ENCODE measurements at places on chromosomes 1 and 21. TPM values are rescaled to one million over a fixed set of nuclear protein-coding genes. Genes with fewer than 3 reads are reported as not detected.
A peak's percentile ranks its signal among the peaks of the same experiment; 100 is the strongest.

Gene ARHGEF16
- 1.00 TPM for total RNA-seq

Gene CSMD2
- 1.6 TPM for total RNA-seq

Gene IRF6
- total RNA-seq = 24.2 TPM

DNA sequence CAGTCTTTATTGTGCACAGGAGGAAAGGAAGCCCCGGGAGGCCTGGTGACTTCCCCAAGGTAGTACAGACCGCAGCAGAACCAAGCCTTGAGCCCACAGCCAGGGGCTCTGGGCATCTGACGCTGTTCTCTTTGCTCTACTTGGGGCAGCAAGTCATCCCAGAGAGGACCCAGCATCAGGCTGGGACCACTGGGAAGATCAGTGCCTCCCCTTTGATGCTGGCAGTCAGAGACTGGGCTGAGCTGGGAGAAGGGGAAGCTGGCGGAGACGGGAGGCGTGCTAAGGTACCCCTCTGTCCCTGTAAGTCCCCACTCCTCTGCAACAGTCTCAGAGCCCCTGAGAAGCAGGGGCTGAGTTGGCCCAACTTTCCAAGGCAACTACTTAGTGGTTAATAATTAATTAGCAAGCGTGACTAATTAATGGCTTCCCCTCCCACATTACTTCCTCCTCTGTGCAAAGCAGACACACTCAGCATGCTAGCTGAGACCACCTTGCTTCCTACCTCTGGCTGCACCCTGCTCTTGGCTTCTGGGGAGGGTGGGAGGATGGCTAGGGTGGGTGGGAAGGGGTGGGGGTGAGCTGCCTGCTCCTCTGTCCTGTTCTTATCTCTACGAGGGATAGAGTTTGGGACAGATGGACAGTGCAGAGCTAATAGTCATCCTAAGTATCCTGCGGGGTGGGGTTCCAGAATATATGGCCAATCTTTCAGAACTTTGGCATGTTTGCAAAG, 1.3 kb downstream of the INAVA start:
- H3K4me1 ChIP-seq = no peaks in the 10 kb centered on the region
- no peaks in the 10 kb centered on the region for H3K36me3 ChIP-seq
- H3K27me3 ChIP-seq = no peaks in the 10 kb centered on the region
- no peak overlapping the region for H3K4me3 ChIP-seq
- no peak for DNase-seq

DNA sequence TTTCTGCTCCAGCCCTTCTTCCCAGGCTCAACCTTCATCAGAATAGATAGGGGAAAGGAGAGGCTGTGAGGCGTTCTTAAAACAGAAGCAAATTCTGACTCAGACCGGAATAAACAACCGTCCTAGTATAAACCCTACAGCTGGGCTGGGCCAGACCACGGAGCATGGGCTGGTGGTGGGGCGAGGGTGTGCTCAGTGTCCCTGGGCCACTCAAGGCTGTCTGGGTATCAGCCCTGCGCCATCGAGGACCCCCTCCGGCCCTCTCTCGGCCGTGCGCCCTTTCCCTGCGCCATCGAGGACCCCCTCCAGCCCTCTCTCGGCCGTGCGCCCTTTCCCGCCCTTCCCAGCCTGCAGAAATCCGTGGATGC, 36.0 kb downstream of the CAPN2 start:
- peak overlapping the region; percentile 48 for H3K4me3 ChIP-seq
- no peaks in the 10 kb centered on the region for H3K36me3 ChIP-seq
- no peaks in the 10 kb centered on the region for H3K27me3 ChIP-seq
- DNase-seq = peak; percentile 37
- H3K27ac ChIP-seq = peak overlapping the region; percentile 63

- H3K27ac ChIP-seq = no peak overlapping the region
- DNase-seq = no peak
- H3K27me3 ChIP-seq = no peaks in the 10 kb centered on the region
- no peaks in the 10 kb centered on the region for H3K4me1 ChIP-seq
- H3K4me3 ChIP-seq = no peak overlapping the region
Measured at GRCh38 chr1:13918862-13919261, 218.9 kb downstream of the PRDM2 start.

- peak overlapping the region; percentile 64 for H3K4me3 ChIP-seq
- peaks cover 11% of the 10 kb centered on the region for H3K27me3 ChIP-seq
- peaks cover 9% of the 10 kb centered on the region for H3K4me1 ChIP-seq
Measured at GRCh38 chr1:998745-998994, 1.2 kb downstream of the HES4 start.

DNA sequence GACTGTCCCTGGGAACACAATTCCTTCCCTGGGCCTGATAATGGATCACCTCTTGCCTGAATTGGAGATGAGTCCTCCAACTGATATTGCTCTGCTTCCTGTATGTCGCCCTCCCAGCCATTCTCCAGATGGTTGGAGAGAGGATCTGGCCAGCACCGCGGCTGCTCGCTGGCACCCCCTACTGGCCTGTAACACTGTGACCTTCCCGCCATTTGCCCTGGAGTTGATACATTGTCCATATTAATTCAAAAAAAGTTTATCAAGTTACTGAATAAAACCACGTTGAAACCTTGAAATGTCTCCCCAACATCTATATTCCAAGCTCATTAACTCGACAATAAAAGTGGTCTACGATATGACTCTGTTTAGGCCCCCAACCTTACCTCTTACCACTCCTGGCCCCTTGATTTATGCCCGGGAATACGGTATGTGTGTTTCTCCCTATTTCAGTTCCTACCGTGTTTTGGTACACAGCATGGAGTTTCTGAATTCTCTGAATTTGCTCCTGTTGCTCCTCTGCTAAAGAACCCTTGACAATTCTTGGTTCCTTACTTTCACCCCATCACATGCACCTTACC, 241.8 kb upstream of the KIAA0040 start:
- DNase-seq = no peak
- no peak overlapping the region for H3K4me3 ChIP-seq
- no peaks in the 10 kb centered on the region for H3K36me3 ChIP-seq
- H3K4me1 ChIP-seq = no peaks in the 10 kb centered on the region

Gene NPR1
- 96.5 TPM for total RNA-seq

DNA sequence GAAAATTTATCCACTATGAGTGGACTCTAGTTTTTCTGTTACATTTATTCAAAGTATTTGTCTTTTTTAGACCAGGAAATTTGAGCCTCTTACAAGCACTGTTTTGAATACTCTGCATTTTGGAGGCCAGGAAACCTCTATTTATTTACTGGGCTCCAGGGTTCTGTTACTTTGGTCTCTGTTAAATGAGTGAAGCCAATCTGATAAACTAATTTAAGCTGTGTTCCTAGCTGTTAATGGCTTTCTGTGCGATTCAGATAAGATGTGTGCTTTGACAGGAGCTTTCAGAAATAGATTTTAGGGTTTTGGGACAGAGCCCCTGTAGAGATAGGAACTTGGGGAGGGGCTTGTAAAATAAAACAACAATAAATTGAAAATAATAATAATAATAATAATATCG, 23.9 kb downstream of the ACKR1 start:
- no peak overlapping the region for H3K4me3 ChIP-seq
- H3K4me1 ChIP-seq = no peaks in the 10 kb centered on the region
- no peak for DNase-seq

Gene LMOD1
- total RNA-seq = 25.6 TPM

Gene SYTL1
- total RNA-seq = 3.5 TPM

Gene RAD54L
- total RNA-seq = not detected

Gene PLA2G2F
- not detected for total RNA-seq

- H3K4me1 ChIP-seq = no peaks in the 10 kb centered on the region
- H3K27ac ChIP-seq = no peak within 1 kb of the TSS
- H3K4me3 ChIP-seq = peak within 1 kb of the TSS; percentile 44
- peak; percentile 77 for DNase-seq
Measured at GRCh38 chr1:240611619-240612480, at the start of gene GREM2. GREM2 (minus strand) TSS chr1:240612155; CDS start chr1:240493475, 118,680 bp downstream.

Gene FCRL2
- total RNA-seq = not detected

- DNase-seq = no peak
- no peaks in the 10 kb centered on the region for H3K36me3 ChIP-seq
- no peak overlapping the region for H3K27ac ChIP-seq
- H3K4me1 ChIP-seq = no peaks in the 10 kb centered on the region
- no peaks in the 10 kb centered on the region for H3K27me3 ChIP-seq
- no peak overlapping the region for H3K4me3 ChIP-seq
Measured at GRCh38 chr1:185500001-185500626, 183.1 kb upstream of the IVNS1ABP start.

GRCh38 chr1:43214501-43215444, 42.6 kb downstream of the CFAP57 start:
- H3K36me3 ChIP-seq = no peaks in the 10 kb centered on the region
- DNase-seq = no peak
- H3K4me3 ChIP-seq = no peak overlapping the region

DNA sequence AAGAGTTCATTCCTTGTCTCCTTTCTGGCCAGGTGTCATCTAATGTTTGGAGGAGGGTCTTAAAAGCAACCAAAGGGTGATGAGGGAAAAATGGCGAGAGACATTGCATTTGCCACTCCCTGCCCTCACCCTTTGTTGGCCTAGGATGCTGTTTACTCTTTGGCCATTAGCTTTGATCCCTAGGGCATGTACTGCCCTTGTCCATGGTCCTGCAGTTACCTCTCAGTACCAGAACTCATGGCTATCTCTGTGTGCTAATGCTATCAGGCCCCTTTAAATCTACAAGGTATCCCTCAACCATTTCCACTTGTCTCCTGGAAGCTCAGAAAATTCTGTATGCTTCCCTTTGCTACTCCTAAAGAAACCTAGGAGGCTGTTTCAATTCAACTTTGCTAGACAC, 424.8 kb upstream of the PLXNA2 start:
- H3K27ac ChIP-seq = no peak overlapping the region
- H3K4me1 ChIP-seq = no peaks in the 10 kb centered on the region
- H3K36me3 ChIP-seq = no peaks in the 10 kb centered on the region
- DNase-seq = no peak

Gene ATP6V0B
- total RNA-seq = 52.7 TPM

Gene ZNF326
- total RNA-seq = 21.8 TPM

- H3K4me3 ChIP-seq = peak within 1 kb of the TSS; percentile 23
- DNase-seq = peak; percentile 44
- H3K27ac ChIP-seq = peak within 1 kb of the TSS; percentile 35
- H3K4me1 ChIP-seq = peaks cover 8% of the 10 kb centered on the region
- no peaks in the 10 kb centered on the region for H3K36me3 ChIP-seq
- no peaks in the 10 kb centered on the region for H3K27me3 ChIP-seq
Measured at GRCh38 chr1:220786337-220787068, at the start of gene MTARC1. MTARC1 (plus strand) TSS chr1:220786913; CDS start chr1:220786945, 32 bp downstream.

GRCh38 chr1:95246511-95246910, 12.5 kb downstream of the RWDD3 start:
- no peaks in the 10 kb centered on the region for H3K4me1 ChIP-seq
- no peak overlapping the region for H3K4me3 ChIP-seq
- H3K27ac ChIP-seq = no peak overlapping the region
- no peaks in the 10 kb centered on the region for H3K36me3 ChIP-seq

DNA sequence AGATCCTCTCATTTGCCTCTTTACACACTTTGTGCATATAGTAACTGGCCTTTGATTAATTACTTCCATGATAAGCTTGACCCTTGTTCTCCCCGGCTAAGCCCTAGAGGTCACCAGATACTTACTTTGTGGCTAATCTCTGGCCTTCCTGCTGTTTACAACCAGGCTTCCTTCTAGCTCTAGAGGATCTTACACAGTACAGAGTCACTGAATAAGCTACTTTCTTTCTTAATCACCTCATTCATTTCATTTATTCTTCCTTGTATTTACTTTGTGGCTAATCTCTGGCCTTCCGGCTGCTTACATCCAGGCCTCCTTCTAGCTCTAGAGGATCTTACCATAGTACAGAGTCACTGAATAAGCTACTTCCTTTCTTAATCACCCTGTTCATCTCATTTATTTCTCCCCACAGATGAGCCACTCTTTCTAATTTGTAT, 144.3 kb upstream of the C1orf21 start:
- H3K27ac ChIP-seq = no peak overlapping the region
- H3K4me3 ChIP-seq = no peak overlapping the region
- H3K4me1 ChIP-seq = no peaks in the 10 kb centered on the region
- H3K27me3 ChIP-seq = no peaks in the 10 kb centered on the region

DNA sequence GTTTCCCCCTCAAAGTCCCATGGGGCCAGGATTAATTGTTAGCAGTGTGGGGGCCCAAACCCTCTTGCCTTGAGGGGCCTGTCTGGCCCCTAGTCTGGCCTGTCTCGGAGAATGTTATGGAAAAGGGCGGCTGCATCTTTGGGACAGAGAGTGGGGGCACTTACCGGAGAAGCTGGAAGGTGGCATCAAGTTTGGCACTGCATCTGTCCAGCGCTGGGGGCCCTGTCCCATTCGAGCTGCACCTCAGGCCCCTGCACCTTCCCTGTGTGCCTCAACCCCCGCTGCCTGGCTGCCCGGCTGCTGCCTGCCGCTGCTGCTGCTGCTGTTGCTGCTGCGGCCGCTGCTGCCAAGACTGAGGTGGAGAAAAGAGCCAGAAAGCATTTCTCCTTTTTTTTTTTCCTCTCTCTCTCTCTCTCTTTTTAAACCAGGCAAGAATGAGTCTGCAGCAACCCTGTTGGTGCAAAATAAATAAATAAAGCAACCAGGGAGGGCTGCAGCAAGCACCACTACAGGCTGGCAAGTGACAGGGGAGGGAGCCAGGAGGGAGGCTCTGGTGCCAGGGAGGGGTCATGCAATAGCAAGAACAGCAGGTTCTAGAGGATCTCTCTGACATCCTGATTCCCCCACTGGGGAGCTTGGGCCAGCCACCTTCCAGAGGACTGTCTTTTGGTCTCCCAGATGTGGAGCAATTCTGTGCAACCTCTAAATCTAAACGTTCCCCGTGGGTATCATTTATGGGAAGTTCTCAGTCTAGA, at the start of gene LINGO4:
TSS of gene LINGO4 (minus strand) at position 354 of the 755 bp plus-strand sequence. CDS start 2,715 bp downstream, outside the sequence.
- no peak for DNase-seq
- no peaks in the 10 kb centered on the region for H3K27me3 ChIP-seq
- no peaks in the 10 kb centered on the region for H3K4me1 ChIP-seq

- no peak overlapping the region for H3K4me3 ChIP-seq
- H3K27ac ChIP-seq = no peak overlapping the region
- no peaks in the 10 kb centered on the region for H3K27me3 ChIP-seq
Measured at GRCh38 chr1:56378341-56379070, 200.9 kb downstream of the PLPP3 start.

GRCh38 chr1:242147096-242147976, 148.4 kb upstream of the MAP1LC3C start:
- no peak overlapping the region for H3K27ac ChIP-seq
- H3K27me3 ChIP-seq = no peaks in the 10 kb centered on the region
- no peaks in the 10 kb centered on the region for H3K4me1 ChIP-seq
- H3K36me3 ChIP-seq = no peaks in the 10 kb centered on the region
- H3K4me3 ChIP-seq = no peak overlapping the region

Gene LCE6A
- not detected for total RNA-seq

Gene LENEP
- not detected for total RNA-seq

Gene ZMYND12
- 1.0 TPM for total RNA-seq

Gene PGLYRP3
- total RNA-seq = not detected

- DNase-seq = no peak
- peaks cover 4% of the 10 kb centered on the region for H3K4me1 ChIP-seq
- no peak overlapping the region for H3K27ac ChIP-seq
- no peaks in the 10 kb centered on the region for H3K27me3 ChIP-seq
- H3K4me3 ChIP-seq = no peak overlapping the region
- no peaks in the 10 kb centered on the region for H3K36me3 ChIP-seq
Measured at GRCh38 chr1:43711049-43711448, 3.7 kb downstream of the ST3GAL3 start.

GRCh38 chr1:28309702-28310101, 19.1 kb upstream of the MED18 start:
- no peak overlapping the region for H3K4me3 ChIP-seq
- no peak overlapping the region for H3K27ac ChIP-seq
- H3K4me1 ChIP-seq = no peaks in the 10 kb centered on the region
- no peaks in the 10 kb centered on the region for H3K36me3 ChIP-seq

GRCh38 chr1:22537441-22538139, 25.7 kb upstream of the EPHA8 start:
- no peak for DNase-seq
- no peak overlapping the region for H3K4me3 ChIP-seq
- H3K27ac ChIP-seq = no peak overlapping the region
- no peaks in the 10 kb centered on the region for H3K4me1 ChIP-seq
- H3K27me3 ChIP-seq = no peaks in the 10 kb centered on the region

Measured in ovary (tissue), 10 donors.